Glutamatergic neuron (in vitro differentiated cells): ENCODE measurements at places on chromosomes 11 and 22.

GRCh38 chr22:42243802-42244060, 26.7 kb downstream of the TCF20 start:
- DNase-seq: no peak

GRCh38 chr11:125078516-125079140, 15.5 kb downstream of the SLC37A2 start:
- no peak for DNase-seq

- no peak for DNase-seq
Measured at GRCh38 chr11:113168354-113169342, 145.7 kb upstream of the TTC12 start.

- DNase-seq: no peak
Measured at GRCh38 chr11:64005691-64006090, 19.5 kb downstream of the OTUB1 start.

DNA sequence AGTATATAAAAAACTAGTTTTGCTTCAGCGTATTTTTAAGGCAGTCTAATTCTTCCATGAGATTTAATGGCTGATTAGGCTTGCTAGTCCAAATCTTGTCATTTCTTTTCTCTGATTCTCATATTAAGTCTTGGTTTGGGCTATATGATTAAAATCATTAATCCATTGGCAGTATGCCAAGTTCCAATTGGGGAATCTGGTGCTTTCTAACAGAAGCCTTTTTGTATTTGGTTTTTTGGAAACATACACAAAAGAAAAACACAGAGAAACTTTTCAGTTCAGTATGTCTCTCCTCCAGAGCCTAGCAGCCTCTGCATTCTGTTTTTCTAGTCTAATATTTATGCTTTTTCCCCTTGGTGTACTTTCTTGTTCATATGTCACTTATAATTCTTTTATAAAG, 37.9 kb downstream of the SWAP70 start:
- DNase-seq: no peak

- DNase-seq: no peak
Measured at GRCh38 chr11:24225501-24225900, 271.4 kb upstream of the LUZP2 start.

- DNase-seq: no peak
Measured at GRCh38 chr22:42062506-42063170, 8.0 kb downstream of the NAGA start.

DNA sequence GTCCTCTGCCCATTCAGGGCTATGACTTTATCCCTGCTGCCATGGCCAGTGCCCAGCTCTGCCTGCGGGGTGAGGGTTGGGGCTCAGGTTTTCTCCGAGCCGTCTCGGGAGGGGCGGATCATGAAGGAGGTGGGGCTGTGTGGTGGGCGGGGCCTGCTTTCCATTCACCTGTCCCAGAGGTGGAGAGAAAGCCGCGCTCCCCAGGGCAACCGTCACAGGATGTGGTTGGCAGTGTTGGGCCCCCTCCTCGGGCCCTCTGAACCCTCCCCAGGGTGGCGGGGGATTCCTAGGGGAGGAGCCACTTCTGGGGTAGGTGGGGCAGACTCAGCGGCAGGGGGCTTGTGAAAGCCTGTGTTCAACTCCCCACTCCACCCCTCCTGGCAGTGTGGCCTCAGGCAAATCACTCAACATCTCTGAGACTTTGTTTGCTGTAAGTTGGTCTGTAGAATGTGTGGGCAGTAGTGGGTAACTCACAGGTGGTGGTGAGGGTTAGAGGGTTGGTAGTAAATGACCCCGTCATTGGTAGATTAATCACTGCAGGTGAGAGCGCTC, 50.3 kb downstream of the CD6 start:
- DNase-seq: no peak

DNA sequence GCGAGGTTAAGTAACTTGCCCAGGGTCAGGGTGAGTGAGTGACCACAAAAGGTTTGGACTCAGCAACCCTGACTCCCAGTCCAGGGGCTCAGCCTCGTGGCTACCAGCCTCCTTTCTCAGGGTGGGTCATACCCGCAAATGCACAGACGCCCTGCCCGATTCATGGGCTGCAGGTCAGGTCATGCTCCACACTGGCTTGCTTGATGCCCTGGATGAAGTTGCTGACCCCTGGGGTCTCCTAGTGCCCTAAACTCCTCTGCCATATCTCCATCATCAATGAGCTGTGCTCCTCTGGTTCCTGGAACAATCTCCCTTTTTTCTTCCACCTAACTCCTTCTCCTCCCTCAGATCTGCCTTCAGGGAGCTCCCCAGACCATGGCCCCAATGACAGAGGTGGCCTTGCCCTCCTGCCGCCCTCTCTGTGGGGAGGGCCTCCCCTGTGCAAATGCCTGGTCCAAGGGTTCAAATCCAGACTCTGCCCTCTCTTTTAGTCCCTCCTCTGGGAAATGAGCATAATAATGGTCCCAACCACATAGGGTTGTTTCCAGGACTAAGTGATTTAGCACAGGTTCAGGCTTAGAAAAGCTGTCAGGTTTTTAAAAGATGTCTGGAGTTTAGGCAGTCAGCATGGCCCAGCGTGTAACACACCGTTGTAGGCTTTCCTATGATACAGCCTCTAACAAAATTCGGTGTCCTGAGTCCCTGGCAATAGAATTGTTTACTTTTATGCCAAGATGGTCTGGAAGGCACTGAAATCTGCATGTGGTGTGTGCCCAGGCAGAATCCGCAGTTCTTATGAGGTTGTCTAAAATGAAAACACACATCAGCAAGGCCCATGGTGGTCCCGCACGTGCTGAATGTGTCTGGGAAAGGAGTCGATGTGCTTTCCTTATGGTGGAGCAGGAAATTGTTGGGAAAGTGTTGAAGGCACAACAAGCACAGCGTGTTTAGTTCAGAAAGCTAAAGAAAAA, 63.6 kb downstream of the CD82 start:
- DNase-seq: no peak

DNA sequence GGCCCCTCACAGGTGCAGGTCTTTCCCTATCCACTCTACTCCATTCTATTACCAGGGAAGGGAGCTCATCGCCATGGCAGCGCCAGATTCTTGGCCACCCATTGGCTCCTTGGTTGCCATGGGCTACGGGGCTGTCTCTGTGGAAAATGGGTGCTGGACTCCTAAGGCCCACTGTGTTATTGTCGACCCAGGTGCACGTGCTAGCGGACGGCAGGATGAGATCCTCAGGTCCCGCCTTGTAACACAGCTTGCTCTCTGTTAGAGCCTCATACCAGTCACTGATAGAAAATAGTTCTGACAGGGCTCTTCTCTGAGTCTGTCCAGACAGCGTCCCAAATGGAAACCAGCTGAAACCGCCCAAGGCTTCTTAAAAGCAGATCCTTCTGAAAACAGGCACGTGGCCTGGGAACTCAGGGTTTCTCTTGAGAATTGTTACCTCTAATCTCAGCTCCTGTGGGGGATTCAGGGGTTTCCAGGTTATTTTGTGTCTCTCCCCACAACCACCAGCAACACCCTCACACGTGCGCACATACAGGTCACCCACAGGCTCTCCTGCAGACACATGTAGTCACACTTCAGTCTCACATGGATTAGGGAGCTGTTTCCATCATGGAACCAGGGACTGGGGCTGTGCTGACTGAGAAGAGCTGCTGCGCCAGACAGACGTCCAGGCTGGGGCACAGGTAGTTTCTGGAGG, 1.5 kb downstream of the TUB start:
- DNase-seq: no peak

DNA sequence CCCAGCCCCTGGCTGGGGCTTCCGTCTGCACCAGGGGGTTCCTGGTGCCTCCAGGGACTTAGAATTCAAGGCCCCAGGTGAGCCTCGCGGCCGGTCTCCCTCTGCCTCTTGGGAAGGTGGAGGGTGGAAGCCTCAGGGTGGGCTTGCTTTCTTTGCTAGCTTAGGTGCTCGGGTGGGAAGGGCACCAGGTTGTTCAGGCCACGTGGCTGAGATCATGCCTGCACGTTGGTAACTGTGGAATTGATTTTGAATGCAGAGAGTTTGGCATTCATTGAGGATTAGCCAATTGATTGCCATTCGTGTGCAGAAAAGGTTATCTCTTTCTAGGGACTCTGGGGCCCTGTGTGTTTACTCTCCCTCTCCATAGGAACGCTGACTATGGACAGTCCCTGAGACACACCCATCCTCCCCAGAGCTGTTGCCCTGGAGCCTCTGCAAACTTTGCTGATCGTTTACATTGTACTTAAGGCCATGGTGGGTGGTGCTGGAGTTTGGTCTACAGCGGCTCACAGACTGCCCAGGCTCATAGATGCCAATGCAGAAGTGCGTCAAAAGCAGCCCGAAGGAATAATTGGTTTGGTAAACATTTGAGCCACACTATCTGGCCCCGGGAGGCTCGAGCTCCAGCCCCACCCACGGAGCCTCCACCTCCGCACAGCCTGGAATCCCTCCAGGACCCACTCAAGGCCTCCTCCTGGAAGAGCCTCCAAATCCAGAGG, 1457.7 kb downstream of the BRD1 start:
- DNase-seq: no peak

GRCh38 chr11:120842195-120842594, 181.7 kb upstream of the TBCEL start:
- no peak for DNase-seq
